ENCODE measurements at places on chromosomes 1 and 21.

GRCh38 chr1:158809862-158810261 is 21.3 kb upstream of the MNDA start:
- DNase-seq = no peak

DNA sequence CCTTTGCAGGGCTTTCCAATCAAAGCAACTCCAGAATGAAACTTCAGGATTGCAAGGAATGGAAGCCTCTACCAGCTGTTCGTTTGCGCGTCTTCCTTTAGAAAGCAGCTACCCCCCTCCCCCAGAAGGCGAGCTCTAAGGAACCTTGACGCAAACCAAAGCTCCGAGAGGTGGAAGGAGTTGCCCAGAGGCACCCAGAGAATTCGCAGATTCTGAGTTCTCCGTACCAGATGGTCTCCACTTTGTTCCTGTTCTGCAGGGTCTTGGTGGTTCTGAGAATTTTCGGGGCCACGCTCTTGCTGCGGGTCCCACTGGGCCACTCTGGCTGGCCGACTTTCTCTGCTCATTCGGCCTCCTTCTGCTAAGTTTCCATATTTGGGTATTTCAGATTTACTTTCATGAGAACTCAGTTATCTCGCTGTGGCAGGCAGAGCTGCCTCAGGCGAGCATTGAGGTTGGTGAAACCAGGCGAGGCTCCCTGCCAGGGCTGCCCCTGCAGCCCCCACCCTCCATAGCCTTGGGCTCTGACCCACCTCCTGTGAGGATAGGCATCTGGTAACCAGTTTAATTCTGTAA is 801 bp downstream of the TRAF5 start:
- no peak for DNase-seq

GRCh38 chr1:85438353-85438752 is 26.6 kb downstream of the DDAH1 start:
- no peak for DNase-seq

- DNase-seq = no peak
Measured at GRCh38 chr1:99919220-99919619, 50.6 kb upstream of the SLC35A3 start.

GRCh38 chr1:223620297-223620897 is 45.1 kb downstream of the CAPN8 start:
- DNase-seq = no peak

DNA sequence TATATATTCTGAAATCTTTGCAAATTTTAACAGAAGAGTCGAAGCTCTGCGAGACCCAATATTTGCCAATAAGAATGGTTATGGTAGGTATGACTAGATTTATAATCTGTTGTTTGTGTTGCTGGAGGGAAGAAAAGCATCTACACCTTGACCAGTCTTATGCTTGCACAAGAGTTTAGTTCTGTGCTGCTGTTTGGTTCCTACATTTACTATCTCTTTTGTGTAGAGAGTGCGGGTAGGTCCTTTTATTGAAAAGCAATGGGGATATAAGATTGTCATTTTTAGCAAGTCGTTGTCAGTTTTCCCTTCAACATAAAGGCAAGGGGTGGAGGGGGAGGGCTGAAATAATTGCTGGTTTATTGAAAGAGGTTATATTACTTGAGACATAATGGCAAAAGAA is 396 bp downstream of the ELAVL4 start:
- DNase-seq = no peak

- DNase-seq = no peak
Measured at GRCh38 chr1:176110203-176110602, 96.9 kb downstream of the COP1 start.

DNA sequence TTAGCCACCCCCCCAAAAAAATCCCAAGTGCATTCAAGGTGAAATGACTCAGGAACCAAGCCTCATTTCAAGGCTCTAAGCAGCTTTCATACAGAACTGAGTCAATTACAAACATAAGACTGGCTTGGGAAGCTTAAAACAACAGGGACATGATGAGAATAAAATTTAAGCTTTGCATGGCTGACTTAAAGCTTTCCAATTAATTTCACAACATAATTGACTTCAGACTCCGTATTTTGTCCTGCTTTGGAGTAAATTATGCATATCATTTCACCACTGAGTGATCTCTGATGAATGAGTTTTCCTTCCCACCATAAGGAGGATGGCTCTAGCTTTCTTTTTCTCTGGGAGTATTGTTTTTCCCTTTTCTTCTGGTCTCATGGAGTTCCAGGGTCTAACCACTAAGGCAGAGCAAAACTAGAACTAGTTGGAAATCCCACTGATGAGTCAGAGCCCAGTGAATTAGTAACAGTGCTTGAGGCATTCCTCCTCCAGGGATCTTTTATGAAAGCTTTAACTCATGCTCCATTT is 72.8 kb downstream of the XCL2 start:
- DNase-seq = no peak

DNA sequence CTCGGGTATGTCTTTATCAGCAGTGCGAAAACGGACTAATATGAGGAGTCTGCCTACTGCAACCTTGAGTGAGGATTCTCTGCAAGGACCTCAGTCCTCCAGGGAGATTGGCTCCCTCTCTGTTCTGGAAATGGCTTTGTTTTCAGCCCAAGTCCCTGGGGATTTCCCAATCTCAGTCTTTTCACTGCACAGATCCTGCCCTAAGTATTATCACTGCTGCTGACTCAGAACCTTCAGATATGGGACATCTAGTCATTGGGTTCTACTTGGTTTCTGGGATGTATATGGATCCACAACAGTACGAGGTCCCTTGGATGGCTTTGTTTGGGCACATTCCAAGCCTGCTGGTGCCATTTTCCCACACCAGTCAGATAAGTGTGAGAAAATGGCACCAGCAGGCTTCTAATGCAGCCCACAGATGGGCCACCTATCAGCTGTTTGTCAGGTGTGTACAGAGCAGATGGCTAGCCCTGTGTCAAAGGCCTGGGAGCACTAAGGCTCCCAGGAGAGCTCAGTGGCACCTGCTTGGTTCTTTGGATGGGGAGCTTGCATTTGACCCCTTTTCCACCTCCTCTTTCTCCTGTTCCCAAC is 27.4 kb downstream of the ELF3 start:
- DNase-seq = no peak

- peak; percentile 64 for DNase-seq
Measured at GRCh38 chr1:68129536-68130250, 79.3 kb upstream of the DIRAS3 start.

GRCh38 chr1:5286244-5286643 is 631.8 kb downstream of the AJAP1 start:
- DNase-seq = no peak

- no peak for DNase-seq
Measured at GRCh38 chr1:98277118-98277517, 356.3 kb upstream of the DPYD start.

GRCh38 chr1:238139713-238140112 is 249.0 kb upstream of the ZP4 start:
- no peak for DNase-seq

- DNase-seq = no peak
Measured at GRCh38 chr1:154886281-154887015, 16.4 kb upstream of the KCNN3 start.

DNA sequence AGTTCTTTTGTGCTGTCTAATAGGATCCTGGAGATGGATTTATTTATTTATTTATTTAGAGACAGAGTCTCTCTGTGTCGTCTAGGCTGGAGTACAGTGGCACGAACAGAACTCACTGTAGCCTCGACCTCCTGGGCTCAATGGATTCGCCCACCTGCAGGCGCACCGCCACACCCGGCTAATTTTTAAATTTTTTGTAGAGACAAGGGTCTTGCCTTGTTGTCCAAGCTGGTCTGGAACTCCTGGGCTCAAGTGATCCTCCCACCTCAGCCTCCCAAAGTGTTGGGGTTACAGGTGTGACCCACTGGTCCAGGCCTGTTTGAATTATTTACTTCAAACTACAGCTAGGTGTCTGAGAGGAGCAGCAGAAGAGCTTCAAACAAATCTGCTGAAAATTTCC is 9.6 kb upstream of the SPEN start:
- DNase-seq = no peak

DNA sequence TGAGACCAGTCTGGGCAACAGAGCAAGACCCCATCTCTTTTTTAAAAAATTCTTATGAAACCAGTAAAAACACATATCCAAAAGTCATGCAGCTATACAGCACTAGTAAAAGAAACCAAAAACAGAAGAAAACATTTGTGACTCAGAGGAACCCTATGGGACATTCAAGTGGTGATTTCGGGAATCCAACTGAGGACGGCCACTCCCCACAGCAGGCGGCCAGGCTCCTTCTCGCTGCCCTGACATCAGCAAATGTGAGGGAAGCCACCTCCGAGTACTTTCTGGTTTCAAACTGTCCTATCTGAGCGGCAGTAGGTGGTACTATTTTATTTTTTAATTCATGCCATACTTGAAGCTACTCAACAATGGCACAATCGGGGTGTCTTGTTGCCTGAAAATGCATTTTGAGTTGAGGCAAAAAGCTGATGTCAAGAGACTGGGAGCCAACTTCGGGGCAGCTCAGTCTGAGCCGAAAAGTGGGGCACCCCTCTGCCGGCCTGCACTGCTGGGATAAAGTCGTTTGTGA is 3.3 kb downstream of the SUMO3 start:
- DNase-seq = no peak

GRCh38 chr21:45325206-45326168 is 37.8 kb upstream of the POFUT2 start:
- no peak for DNase-seq

DNA sequence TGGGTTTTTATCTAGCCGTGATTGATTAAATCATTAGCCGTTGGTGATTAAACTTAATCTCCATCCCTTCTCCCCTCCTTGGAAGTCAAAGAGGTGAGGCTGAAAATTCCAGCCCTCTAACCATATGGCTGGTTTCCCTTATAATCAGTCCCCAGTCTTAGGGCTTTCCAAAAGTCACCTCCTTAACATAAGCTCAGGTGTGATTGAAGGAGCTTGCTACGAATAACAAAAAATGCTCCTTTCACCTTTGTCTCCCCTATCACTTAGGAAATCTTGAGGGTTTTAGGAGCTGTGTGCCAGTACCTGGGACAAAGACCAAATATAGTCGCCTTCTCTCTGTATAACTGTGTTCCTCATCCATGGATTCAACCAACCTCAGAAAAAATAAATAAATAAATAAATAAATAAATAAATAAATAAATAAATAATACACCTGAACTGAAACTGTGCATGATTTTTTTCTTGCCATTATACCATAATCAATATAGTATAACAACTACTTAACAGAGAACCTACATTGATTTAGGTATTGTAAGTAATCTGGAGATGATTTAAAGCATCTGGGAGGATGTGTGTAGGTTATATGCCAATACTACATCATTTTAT is 82.2 kb downstream of the PAPPA2 start:
- no peak for DNase-seq

GRCh38 chr1:112146201-112146715 is 156.8 kb upstream of the KCND3 start:
- DNase-seq = no peak

- DNase-seq = no peak
Measured at GRCh38 chr1:21607549-21608529, 61.3 kb downstream of the RAP1GAP start.

Measured in vagina (tissue), 2 donors.